ENCODE measurements at places on chromosomes 6 and 20.

DNA sequence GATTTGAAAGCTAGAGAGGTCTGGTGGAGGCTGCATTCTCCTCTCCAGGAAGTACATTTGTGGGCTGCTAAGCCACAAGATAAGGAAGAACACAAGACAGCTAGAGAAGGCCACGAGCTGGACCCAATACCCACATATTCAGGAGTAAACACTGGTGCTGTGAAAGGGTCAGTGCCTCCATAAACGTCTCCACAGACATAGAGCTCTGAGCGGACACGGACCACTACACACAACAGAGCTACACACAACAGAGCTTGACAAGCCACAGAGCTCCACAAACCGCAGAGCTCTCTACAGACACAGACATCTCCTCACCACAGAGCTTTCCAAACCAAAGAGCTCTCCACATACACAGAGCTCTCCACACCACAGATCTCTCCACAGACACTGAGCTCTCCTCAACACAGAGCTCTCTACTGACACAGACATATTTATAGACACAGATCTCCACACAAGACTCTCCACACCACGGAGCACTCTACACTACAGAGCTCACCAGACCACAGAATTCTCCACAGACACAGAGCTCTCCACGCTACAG lies 51.9 kb downstream of the ERMARD start:
- no peak for DNase-seq

- no peak for DNase-seq
These were observed 712.9 kb upstream of the MAP3K7 start for GRCh38 chr6:91299544-91300491.

DNA sequence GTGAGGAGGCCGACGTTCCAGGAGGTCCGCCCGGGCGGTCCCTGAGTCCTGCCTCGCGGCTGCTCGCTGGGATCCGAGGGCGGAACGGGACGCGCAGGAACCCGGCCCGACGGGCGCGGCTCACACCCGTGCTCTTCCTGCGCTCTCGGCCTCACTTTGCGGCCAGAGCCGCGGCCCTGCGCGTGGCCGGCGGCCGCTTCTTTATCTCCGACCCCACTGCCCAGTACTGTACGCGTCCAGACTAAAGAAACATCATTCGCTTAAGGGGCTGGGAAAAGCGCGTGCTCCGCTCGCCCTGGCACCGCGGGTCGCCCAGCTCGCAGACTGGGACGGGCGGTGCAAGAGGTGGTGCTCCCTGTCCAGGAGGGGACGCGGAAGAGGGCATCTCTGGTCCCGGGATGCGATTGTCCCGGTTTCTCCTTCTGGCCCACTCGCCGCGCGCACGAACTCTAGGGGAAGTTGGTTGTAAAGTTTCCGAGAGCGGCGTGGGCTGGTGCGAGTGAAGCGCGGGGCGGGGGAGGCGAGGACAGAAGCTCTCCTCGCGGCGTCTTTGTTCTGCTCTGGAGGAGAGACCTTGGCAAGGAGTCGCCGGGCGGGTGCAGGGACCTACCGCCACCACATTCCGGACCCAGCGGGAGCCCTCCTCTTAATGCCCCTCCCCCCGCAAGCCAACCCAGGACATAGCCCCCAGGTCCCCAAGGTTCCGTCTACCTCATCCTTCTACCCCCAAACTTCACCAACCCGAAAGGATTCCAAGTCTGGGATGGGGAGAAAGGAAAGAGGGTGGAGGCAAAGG lies 71.0 kb downstream of the SOX4 start:
- DNase-seq = no peak

- peak; percentile 14 for DNase-seq
These were observed 44.8 kb upstream of the TGM2 start for GRCh38 chr20:38209736-38210405.

All from stromal cell of bone marrow (primary cell).